NCI-H69 (cell line): ENCODE measurements at places on chromosomes 1 and 21.
A peak's percentile ranks its signal among the peaks of the same experiment; 100 is the strongest.

GRCh38 chr1:90074137-90074536 lies 79.2 kb downstream of the ZNF326 start:
- no peak for DNase-seq

GRCh38 chr21:30943920-30944319 lies 62.5 kb upstream of the KRTAP11-1 start:
- no peak for DNase-seq

DNA sequence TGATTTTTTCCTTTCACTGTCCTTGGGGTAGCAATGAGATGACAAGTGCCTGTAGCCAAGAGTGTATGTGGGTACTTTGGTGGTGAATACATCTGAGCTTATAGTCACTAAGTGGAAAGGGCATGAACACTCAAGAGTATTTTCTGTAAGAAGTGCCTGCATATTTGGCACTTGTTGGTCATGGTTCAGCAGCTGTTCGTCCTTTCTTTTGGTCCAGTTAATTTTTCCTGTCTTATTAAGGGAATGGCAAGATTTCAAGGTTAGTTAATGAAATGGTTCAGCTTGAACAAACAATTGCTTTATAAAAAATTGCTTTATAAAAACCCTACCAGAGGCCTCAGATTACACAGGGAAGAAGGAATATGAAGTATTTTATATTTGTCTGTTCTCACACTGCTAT lies 48.6 kb upstream of the GPR52 start:
- no peak for DNase-seq

DNA sequence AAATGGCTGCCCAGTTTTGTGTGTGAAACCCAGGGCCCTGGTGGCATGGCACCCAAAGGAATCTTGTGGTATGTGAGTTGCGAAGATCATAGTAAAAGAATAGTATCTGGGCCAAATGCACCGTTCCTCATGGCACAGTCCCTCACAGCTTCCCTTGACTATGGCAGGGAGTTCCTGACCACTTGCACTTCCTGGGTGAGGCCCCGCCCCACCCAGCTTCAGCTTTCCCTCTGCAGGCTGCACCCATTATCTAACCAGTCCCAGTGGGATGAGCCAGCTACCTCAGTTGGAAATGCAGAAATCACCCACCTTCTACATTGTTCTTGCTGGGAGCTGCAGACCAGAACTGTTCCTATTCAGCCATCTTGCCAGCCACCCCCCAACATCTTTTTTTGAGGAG lies 63.0 kb downstream of the SLC5A9 start:
- DNase-seq = no peak

GRCh38 chr1:56547977-56548376 lies 31.4 kb downstream of the PLPP3 start:
- DNase-seq = peak; percentile 40

GRCh38 chr1:83500987-83501591 lies 497.8 kb downstream of the TTLL7 start:
- no peak for DNase-seq

- no peak for DNase-seq
Measured at GRCh38 chr1:156924478-156925153, 4.2 kb downstream of the LRRC71 start.

DNA sequence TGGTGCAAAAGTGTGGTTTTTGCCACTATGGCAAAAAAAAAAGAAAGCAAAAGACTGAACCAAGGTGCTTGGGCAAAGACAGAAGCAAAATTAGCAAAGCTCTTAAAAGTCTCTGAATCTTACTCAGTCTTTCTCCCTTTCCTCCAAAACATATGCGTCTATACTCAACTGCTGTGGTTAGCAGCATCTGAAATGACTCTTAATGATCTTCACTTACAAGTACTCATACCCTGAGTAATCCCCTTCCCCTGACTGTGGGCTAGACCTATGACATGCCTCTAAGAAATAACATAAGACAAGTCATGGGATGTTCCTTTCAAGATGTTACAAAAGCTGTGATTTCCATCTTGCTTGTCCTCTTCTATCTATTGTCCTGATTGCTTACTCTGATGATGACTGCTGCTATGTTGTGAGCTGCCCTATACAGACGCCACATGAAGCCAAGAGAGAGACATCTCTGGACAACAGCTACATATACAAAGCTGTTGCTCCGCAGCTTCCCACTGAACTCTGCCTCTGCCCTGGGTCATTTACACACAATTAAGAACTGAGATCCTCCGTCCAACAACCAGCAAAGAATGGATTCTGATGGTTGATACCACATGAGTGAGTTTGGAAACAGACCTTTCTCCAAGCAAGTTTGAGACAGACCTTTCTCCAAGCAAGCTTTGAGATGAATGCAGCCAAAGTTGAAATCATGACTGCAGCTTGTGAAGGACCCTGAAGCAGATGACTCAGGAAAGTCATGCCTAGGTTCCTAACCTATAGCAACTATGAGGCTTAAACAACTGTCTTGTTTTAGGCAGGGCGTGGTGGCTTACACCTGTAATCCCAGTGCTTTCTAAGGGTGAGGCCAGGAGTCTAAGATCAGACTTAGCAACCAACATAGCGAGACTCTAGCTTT lies 55.2 kb downstream of the PUM1 start:
- no peak for DNase-seq

DNA sequence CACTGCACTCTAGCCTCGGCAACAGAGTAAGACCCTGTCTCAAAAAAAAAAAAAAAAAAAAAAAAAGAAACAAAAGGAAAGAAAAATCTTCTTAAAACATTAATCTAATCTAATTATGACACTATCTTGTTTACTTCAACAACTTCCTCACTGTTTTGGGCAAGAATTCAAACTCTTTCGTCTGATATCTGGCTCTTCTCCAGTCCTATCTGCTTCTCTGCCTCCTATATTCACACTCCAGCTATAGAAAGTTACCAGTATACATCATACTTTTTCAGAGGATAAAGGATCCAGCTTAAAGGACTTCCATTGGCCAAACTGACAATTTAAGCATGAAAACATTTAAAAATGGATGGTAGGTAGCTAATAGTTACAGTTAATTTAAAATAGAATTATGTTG lies 47.3 kb downstream of the EIF2B3 start:
- no peak for DNase-seq

- peak; percentile 19 for DNase-seq
Measured at GRCh38 chr1:174077749-174078490, 55.8 kb upstream of the RC3H1 start.

DNA sequence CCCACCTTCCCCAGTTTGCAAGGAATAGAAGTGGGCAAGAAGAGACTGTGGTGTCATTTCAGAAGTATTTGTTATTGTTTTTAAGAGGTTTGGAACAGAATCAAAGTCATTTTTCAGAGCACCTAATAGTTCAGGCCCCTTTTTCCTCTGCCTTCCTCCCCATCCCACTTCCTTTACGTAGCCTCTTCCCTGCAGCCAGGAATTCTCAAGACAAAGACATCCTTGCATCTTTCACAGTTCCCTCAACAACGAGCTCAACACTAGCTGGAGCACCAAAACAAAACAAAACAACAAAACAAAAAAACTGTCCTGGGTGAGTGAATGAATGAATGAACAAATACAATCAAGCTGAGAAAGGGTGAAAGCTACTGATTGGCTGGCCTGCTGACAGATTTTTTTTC lies 7.0 kb downstream of the PALMD start:
- DNase-seq = no peak

- no peak for DNase-seq
Measured at GRCh38 chr21:36165356-36165755, 8.7 kb downstream of the DOP1B start.

- peak; percentile 38 for DNase-seq
Measured at GRCh38 chr1:209861242-209861641, 33.5 kb downstream of the UTP25 start.

DNA sequence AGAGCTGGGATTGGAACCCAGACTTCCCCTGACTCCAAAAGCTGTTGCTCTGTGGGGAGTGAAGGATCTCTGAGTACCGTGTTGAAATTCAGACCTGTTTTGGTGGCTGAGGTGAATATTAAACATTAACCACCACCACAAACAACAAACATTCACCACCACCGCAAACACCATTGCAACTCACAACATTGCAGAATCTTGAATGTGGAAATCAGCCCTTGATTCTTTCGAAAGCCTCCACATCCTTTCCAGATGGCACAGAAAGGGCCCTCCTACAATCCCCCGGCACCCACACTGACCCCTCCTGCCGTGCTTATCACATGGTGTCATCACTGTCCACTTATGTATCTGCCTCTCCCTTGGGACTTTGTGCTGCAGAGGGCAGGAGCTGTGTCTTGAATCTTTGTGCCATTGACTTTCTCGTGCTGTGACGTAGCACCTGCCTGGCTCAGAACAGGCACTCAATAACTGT lies 1.4 kb downstream of the CDA start:
- DNase-seq = no peak

DNA sequence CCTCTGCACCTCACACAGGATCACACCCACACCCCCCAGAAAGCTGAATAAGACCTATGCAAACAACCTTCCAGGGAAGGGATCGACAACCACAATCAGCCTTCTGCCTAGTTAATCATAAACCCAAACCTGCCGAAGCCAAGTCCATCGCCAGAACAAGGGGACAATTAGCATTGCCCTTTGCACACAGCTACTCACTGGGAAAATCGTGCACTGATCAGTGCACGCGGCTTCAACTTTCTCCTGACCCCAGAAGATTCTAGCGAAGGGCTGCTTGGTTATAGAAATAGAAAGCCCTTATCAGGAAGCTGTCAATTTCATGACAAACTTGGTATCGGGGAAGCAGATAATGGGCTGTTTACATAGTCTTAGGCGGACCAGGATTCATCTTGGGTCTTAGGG lies 29.5 kb downstream of the RUNX1 start:
- no peak for DNase-seq

- DNase-seq = peak; percentile 80
Measured at GRCh38 chr1:107535091-107535490, 394.3 kb downstream of the NTNG1 start.

DNA sequence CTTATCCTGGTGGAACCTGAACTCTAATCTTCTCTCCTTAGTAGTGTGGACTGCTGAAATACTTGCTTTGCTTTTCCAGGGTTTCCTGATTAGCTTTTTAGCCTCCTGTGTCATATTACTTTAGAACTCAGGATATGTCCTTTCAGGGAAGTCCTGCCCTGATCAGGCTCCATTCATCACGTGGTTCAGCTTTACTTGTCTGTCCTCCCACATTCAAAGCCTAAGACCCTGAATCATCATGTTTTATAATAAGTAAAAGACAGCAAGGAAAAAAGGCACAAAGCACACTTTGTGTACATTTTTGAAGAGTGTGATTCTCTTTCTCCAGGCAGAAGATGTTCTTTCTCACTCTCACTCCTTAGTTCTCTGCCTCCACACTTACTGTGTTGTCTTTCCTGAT lies 70.6 kb downstream of the PATJ start:
- no peak for DNase-seq

GRCh38 chr1:53618500-53619366 lies 120.2 kb downstream of the GLIS1 start:
- DNase-seq = no peak

DNA sequence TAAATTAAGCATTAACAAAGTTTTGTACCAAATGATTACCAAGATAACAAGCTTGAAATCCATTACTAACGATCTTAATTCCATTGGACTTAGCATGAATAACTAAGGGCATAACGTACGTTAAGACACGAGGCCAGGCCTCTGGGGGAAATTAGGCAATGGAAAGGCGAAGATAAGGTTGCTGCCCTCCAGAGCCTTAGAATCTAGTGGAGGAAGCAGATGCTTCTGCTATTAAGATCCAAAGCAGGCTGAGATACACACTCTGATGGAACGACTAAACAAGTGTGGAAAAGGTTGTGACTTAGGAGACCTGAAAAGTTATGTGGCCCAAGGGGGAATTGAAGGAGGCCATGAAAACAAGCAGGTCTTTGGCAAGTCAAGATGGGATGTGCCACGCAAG lies 6.0 kb downstream of the AKNAD1 start:
- DNase-seq = no peak

DNA sequence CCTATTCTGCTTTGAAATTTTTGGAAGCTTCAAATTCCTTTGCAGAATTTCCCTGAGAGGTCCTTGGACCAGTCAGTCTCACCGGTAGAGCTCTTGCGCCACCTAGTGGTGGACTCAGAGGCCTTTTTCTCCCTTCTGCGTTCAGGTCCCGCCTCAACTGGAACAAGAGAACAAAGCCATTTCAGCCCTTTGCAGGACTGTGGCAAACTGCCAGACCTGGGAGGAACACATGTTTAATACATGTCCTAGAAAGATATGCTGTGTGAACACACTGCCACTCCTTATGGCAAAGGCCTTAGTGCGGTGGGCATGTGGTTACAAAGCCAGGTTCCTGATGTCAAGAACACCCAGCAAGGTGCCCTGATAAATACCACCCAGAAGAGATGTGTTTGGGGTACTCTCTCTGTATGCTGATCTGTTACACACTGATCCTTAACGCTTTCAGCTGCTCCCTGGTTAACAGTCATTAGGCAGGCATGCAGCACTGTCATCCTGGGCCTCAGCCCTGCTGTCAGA lies 82.2 kb upstream of the SSX2IP start:
- DNase-seq = peak; percentile 67

GRCh38 chr1:93571623-93572310 lies 109.9 kb downstream of the BCAR3 start:
- no peak for DNase-seq

DNA sequence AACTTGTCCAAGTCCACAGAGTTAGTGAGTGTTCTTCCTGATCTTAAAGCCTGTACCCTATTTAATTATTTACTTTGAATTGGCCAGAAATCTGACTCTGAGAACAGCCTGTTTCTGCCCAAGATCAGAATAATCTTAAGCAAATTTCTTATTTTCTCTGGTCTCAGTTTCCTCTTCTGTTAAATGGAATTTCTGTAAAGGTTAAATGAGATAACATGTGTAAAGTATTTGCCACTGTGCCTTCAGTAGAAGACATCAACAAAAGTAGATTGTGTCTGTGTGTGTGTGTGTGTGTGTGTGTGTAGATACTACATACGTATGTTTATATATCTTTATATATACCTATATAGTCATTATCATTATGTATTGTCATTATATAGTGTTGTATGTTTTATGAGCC lies 124.2 kb upstream of the FGGY start:
- no peak for DNase-seq

GRCh38 chr1:215482079-215482478 lies 85.0 kb upstream of the KCTD3 start:
- no peak for DNase-seq

GRCh38 chr1:212915245-212916091 lies 34.9 kb upstream of the VASH2 start:
- peak; percentile 87 for DNase-seq

GRCh38 chr21:28781602-28782276 lies 210.9 kb downstream of the LTN1 start:
- DNase-seq = peak; percentile 12

- peak; percentile 25 for DNase-seq
Measured at GRCh38 chr1:56330391-56331026, 248.9 kb downstream of the PLPP3 start.

DNA sequence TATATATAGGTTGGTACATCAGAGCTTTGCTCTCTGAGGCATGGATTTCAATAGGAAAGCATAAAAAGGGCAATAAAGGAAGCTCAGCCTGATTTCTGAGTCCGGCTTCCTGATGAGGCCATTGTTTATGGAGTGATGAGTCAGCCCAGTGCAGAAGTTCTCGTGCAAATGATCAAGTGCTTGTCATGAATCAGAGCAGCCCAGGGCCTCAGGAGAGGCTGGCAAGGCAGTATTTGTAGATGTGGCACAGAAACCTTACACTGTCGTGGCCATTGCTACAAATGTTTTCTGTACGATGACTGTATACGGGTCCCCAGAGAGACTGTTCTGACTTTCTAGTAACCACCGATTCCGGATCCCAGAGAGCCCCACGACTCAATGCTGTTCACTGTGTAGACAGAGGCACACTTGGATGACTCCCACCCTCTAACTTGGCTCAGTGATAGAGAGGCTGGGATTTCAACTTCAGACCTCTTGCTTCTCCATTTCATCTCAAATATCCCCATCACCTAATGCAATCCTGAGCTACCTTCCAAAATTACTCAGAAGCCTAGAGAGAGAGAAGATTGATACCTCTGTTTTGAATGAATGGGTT lies 26.8 kb downstream of the UMODL1 start:
- DNase-seq = peak; percentile 86
